Stimulated activated CD8-positive, alpha-beta memory T cell treated with anti-CD3 and anti-CD28 coated beads, Interleukin-4, amount 100 ng/mL, for 24 hours (primary cell): ENCODE measurements at places on chromosomes 3 and 15.

GRCh38 chr3:33586402-33586801 is 131.7 kb downstream of the CLASP2 start:
- DNase-seq: no peak

DNA sequence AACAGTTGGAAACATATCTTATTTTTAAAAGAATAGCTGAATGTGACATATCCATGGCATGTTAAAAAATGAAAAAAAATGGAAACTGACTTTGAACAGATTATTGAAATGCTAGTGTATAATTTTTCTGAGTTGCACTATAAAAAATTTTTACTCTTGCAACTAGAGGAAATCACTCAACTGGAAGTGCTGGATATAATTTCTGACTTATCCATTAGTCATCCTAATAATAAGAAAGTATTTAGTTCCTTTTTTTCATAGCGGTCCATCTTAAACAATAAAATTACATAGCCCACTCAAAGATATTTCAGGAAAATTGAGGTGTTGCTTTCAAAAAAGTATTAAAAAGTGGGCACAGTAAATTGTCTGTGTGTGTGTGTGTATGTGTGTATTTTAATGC is 80.7 kb downstream of the MBNL1 start:
- DNase-seq: no peak

GRCh38 chr15:96320703-96321638 is 9.5 kb upstream of the NR2F2 start:
- DNase-seq: no peak

DNA sequence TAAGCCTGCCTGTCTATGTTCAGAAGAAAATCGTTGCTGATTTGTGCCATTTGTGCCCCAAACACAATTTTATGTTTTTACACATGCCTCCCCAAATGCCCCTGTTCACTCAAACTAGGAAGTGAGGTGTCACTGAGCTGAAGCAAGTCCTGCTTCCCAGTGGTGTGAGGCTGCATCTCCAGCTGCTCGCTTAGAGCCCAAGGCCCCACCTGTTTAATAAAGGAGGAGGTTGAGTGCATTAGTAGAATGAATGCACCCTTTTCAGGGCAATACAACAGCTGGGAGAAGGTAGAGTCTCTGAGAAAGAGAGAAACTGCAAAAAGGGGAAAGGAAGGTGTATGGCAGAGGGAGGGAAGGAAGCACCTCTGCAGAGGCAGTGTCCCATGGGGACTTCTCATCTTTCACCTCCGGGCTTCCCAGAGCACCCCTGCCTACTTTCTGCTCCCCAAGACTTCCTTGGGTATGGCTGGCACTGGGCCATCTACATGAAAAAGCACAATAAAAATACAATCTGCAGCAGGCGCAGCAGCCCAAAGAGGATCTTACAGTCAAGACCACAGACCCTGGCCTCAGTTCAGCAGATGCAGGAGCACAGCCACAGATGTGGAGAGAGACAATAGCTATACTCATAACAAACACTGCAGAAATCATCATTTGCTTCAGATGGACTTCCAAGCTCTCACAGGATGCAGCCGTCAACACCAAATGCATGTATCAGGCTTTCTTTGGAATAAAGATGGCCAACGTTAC is 165.9 kb downstream of the POLR2M start:
- no peak for DNase-seq

GRCh38 chr15:92130906-92131305 is 262.8 kb upstream of the ST8SIA2 start:
- no peak for DNase-seq

DNA sequence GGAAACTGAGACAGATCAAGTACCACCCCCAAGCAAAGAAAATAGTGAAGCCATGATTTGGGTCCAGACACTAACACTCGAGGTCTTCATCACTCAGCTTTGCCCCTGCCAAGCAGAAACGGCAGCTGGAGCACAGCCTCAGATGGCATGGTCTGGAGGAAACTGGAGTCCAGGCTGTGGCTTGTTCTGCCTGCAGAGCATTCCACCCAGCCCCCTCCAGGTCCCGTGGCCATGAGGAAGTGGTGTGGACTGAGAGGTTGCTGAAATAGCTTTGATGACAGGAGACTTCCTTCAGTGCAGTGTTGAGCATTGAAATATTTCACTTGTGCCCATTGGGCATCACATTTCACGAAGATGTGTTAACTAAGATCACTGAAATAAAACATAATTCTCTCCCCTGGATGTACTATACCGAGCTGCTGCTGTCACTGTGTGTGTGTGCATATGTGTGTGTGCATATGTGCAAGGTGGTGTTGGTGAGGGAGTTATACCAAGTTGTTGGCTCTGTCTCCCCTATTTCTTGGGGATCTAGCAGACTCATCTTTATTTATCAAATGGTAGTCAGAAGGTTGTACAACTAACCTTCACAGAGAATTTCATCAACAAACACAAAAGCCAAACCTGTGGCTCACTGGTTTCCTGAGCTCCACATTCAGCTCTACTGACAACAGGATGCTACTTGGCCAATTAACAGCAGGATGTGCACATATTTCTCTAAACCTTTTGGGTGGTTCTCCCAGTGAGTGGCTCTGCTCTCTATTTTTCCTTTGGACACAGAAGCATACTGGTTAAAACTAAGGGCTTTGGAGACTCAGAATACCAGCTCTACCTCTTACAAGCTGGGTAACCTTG is 660.1 kb upstream of the CFAP20DC start:
- no peak for DNase-seq

GRCh38 chr3:54165865-54166264 is 43.5 kb downstream of the CACNA2D3 start:
- no peak for DNase-seq

DNA sequence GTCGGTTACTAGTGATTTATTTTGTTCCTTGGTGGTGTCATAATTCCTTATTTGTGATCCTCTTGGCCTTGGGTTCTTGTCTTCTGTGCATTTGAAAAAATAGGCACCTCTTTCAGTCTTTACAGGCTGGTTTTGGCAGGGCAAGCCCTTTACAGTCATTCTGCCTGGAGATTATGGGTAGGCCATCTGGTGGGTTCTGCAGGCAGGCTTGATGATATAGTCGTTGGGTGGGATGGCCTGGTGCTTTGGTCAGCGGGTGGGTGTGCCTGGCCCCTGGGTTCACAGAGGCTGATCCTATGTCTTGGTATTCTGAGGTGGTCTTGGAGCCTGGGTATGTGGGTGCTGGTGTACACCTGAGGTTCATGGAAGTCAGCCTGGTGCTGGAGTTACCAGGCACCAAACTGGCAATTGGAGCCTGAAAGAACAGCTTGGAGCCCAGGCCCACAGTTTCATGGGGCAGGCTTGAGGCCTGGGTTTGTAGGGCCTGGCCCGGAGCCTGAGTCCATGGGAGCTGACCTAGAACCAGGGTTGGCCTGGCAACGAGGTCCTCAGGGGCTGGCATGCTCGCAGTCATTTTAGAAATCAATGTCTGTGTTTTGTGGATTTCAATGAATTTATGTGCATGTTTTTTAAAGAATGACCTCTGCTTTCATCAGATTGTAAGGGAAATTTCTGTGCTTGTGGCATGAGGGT is 63.3 kb downstream of the DOCK3 start:
- no peak for DNase-seq

DNA sequence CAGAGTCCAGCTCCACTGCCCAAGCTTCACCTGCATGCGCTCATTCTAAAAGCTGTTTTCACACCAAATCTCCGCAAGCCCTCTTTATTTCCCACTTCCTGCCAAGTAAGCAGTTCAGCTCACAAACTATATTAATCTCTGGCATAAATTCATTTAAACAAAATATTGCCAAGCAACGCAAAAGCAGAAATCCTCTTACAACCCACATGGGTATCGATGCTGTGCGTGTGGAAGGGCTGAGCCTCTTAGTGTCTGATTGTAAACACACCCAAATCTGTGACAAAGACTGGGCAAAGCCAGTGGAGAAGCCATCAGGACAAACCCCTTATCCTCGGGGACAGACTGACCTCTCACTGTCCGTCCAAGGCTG is 124.3 kb upstream of the ATP2B2 start:
- no peak for DNase-seq

DNA sequence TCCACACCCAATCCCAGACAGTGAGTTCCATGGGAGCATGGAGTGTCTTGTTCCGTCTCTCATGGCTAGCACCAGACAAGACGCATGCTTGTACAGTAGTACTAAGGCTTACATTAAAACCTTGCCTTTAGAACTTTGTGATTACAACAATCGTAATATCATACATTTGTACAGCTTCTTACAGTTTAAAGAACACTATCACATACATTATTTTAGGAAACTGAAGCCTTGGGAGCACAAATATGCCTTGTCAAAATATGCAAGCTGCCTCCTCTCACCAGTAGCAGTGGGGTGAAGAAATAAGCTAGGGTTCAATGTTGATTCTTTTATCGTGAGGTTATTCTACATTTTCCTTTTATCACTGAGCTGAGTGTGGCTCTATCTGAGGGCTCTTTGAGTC is 36.8 kb downstream of the ADAMTSL3 start:
- no peak for DNase-seq

DNA sequence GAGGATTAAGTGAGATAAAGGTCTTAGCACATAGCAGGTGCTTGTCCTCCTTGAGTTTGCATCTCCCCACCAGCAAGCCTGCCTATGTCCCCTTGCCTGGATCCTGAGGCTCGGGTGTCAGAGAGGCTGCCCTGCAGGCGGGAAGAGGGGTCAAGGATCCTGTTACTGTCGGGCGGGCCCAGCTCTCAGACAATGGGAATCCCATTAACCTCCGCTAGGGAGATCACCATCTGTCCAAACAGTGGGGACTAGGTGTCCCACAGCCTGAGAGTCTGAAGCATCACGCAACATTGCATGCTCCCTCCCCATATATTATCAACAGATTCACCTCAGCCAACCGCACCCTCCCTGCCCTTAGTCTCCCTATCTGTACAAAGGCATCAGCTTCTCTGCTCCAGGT is 151.4 kb downstream of the FBLN2 start:
- no peak for DNase-seq

DNA sequence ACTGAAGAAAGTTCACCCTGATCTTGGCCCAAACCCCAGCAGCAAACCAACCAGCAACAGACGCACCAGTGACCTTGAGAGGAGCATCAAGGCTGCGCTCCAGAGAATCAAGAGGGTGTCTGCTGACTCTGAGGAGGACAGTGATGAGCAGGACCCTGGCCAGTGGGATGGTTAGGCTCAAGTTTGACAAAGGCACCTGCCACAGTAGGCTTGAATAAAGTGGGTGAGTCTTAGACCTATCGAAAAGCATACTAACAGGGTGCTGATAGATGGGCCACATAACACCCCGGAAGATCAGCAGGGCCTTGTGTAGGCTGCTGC is 23.9 kb downstream of the WHAMM start:
- no peak for DNase-seq

DNA sequence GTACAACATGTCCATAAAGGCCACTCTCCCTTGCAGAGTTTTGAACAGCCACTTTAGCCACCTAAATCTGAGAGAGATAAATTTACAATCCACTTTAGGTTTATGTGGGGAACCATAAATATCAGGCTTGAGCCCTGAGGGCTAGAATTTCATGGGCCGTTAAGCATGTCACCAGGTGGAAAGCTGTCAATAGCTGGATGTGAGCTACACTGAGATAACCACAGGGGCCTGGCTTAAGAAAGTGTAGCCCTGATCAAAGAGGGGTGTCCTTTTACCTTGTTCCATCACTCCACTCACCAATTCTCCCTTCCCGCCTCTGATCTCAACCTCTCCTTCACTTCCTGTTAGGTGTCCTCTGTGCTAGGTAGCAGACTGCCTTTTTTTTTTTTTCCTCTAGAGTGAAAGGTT is 172.8 kb upstream of the ICE2 start:
- DNase-seq: no peak

- DNase-seq: no peak
Measured at GRCh38 chr3:155147588-155147987, 67.5 kb downstream of the MME start.

DNA sequence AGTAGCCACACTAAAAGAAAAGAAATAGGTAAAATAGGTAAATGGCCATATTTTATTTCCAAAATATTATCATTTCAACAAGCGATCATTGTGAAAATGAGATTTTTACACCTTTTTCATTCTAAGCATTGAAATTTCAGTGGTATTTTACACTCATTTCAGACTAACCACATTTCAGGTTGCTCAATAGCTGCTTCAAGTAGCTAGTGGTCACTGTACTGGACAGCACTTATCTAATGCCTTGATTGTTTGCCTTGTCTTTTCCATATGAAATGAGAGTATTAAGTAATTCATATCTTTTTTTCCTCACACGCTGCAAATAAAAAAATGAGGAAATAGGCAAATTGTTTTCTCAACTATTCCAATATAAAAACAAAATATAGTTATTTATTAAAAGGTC is 332.8 kb downstream of the NLGN1 start:
- DNase-seq: no peak

DNA sequence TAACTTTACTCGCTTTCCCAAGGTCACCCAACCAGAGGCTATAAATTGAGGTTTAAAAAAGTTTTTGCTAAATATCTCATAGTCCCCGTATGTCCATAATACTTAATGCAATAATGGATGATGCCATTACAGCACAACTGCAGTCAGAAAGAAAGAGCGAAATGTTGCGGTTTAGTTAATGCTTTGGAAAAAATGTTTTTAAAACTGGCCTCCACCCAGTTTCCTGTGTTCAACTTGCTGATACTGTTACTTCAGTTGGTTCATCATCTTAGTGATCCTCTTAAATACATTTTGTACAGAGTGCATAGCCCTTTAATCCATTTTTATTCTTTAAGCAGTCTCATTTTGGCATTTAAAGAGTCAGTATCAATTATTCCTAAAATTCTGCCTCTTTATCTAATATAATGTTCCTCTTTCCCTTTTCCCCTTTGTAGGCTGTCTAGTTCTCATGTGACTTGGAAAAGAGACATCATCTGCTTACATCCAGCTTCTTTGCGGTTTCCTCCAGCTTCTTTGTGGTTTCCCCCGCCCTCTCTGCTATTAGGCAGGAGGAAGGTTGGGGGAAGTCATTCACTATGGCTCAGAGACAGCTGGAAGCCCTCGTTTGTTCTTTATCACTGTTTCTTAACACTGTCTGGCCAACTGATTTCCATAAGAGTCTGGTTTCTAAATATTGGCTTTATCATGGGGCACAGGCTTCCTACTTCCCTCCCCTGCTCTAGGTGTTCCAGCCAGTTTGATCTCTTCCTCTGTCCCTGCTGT is 154.3 kb downstream of the GOLIM4 start:
- DNase-seq: no peak

DNA sequence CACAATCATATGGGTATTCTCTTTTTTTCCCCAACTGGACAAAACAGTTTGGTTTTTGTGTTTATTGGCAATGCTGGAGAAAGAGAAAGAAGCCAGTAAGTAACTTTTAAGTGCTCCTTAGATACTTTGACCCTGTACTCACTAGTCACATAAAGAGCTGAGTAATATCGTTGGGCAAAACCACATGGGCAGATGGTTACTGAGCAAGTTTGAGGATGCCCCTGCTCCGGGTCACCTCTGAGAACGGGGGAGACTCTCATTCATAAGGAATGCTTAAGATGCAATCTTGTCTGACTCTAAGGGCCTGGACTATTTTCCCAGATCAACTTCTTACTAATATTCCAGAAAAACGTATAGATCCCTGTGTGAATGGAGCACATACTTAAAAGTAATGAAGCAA is 106.4 kb upstream of the SLC2A2 start:
- no peak for DNase-seq

- no peak for DNase-seq
Measured at GRCh38 chr15:30816430-30816829, 87.3 kb upstream of the FAN1 start.

- no peak for DNase-seq
Measured at GRCh38 chr3:169581633-169582032, 81.9 kb downstream of the MECOM start.
